ENCODE measurements at places on chromosomes 7 and 10.

- no peak for DNase-seq
These were observed 75.8 kb downstream of the CALN1 start for GRCh38 chr7:72336382-72336631.

GRCh38 chr7:31432176-31432575 is 81.7 kb upstream of the ITPRID1 start:
- no peak for DNase-seq

DNA sequence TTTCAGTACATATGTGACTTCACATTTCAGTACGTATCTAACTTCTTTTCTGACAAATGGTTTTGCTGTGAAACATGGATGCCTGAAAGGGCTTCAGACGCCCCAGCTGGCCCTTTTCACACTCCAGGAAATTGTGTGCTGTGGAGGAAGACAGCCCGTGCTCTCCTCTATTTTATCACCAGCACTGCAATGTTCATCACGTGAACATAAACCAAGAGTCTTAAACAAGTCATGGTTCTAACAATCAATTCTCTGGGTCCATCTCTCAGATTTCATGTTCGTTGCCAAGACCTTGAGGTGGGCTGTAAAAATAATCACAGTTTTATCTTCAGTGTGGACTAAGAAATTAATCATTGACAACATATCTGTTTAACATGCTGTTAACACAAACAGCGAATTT is 141.2 kb downstream of the WDR37 start:
- no peak for DNase-seq

DNA sequence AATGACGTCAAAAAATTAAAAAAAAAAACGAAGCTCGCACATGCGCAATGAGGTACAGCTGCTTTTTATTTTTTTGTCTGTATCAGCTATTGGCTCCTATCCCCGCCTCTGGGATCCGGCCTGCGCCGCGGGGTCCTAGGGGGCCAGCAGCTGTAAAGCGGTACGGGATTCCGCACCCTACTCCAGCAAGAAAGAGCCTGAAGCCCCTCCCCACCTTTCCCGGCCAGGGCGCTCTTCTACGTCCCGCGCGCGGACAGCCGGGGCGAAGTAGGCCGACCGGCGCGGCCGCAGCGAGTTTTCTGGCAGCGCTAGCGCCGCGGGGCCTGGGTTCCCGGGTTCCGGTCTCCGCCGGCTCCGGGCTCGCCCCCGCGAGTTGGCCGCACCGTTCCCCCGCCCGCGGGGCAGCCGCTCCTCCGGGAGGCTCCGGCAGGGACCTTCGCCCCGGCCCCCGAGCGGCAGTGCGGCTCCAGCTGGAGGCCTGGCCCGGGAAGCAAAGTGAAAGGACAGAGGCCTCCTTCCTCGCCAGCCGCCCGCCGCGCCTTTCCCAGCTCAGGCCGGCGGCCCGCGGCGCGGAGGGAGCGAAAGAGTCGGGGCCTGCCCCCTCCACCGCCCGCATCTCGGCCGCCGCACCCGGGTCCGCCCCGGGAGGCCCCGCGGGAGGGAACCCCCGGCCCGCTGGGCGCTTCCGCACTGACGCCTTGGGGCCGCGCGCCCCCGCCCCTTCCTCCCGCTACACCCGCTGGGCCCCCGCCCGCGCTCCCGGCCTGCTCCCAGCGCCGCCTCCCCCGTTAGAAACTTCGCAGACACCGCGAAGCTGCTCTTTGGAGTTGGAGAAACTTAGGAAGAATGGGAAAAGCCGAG is 4.7 kb upstream of the SPAG6 start:
- DNase-seq, result no peak

- no peak for DNase-seq
These were observed 34.9 kb upstream of the STEAP1 start for GRCh38 chr7:90119178-90119971.

GRCh38 chr7:116671681-116672595 is at the start of gene MET:
Gene MET, plus strand, starts transcription at chr7:116672196. Its CDS starts 26,889 bp downstream, at chr7:116699085.
- DNase-seq, result no peak

- DNase-seq, result peak; percentile 73
These were observed 181.4 kb upstream of the TNS3 start for GRCh38 chr7:47763063-47763974.

DNA sequence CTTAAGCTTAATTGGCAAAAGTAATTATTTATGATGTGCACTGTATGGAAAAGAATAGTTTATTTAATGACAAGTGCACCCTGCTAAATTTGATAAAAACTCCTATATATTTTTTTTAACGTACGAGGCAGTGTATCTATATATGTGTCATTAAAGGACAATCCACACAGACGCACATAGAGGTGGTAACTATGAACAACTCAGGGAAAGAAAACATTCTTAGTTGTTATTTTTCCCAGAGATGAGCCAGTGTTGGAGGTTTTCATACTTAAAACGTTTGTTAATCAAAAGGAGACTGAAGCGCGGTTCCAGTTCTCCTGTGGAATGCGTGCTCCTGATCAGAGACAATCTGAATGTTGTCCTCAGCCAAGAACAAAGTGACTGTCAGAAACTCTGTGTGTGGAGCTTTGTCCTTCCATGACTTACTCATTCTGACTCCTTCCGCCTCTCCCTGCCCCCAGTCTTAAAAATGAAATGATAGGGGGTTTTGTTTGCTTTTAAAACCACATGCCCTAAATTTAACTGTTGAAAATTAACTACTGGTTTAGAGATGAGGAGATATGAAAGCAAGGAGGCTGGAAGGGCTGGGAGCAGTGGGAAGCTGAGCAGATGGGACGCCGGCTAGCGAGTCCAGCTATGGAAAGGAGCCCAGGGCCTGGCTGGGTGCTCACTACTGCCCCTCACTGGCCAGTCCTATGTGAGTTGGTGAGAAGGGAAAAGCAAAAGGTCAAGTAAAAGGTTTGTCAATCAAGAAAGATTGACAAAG is 99.6 kb downstream of the SVIL start:
- DNase-seq, result no peak

- no peak for DNase-seq
These were observed 108.9 kb downstream of the UNCX start for GRCh38 chr7:1341361-1342089.

DNA sequence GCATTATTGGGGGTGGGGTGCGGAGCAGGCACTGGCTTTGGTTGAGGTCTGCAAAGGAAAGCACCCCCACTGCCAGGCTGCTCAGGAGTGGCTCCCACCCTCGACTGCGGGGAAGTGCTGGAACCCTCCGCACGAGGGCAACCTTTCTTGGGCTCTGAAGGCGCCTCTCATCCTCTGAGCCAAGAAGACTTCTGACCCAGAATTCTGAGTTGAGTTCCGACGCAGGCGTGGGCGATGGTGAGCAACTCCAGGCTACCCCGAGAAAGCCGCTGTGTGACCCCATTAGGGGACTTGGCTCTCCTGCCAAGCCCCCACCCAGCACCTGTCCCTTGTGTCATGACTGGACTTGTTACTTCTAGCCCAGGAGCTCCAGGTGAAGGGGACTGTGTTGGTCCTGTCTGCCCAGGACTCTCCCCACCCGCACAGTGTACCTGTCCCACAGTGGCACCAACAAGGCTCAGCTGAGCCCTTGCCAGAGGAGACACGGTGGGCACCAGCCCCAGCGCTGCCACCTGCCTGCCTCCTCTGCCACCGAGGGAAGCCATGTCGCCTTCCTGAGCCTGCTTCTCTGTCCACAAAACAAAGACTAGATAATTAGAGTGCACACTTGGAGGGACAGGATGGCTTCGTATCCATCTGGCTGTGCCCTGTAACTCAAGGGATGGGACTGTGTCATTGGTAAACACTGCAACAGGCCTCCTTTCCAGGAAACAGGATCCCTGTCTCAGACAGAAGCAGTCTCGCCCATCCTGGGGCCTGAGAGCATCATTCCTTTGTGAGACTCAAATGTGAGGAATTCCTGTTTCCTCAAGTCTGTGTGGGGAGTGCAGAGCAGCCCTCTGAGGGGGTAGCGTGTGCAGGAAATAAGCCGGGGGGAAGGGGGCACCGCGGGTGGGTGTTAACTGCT is 128.8 kb downstream of the LHPP start:
- DNase-seq, result no peak

- DNase-seq, result no peak
These were observed 188.3 kb downstream of the IMMP2L start for GRCh38 chr7:111374027-111374426.

DNA sequence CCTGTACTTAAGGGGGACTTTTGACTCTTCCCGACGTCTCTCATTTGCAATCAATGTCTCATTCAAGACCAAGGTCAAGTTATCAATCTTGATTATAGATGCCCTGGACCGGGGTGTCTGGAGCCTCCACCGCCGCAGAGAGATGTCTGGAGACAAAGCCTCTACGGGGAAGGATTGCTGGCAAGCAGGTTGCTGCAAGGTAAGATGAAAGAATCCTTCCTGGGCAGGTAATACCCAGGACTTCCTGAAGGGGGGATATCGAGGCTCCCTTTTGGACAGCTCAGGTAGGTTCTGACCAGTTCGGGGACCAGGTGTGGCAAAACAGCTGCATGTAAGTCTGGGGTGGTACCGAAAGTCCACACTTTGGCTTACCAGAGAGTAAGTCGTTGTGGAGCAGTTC is 12.5 kb upstream of the CUX1 start:
- DNase-seq, result no peak

- no peak for DNase-seq
These were observed 57.3 kb upstream of the NRG3 start for GRCh38 chr10:81817596-81818170.

GRCh38 chr7:115417662-115418061 is 495.8 kb downstream of the MDFIC start:
- DNase-seq, result no peak

DNA sequence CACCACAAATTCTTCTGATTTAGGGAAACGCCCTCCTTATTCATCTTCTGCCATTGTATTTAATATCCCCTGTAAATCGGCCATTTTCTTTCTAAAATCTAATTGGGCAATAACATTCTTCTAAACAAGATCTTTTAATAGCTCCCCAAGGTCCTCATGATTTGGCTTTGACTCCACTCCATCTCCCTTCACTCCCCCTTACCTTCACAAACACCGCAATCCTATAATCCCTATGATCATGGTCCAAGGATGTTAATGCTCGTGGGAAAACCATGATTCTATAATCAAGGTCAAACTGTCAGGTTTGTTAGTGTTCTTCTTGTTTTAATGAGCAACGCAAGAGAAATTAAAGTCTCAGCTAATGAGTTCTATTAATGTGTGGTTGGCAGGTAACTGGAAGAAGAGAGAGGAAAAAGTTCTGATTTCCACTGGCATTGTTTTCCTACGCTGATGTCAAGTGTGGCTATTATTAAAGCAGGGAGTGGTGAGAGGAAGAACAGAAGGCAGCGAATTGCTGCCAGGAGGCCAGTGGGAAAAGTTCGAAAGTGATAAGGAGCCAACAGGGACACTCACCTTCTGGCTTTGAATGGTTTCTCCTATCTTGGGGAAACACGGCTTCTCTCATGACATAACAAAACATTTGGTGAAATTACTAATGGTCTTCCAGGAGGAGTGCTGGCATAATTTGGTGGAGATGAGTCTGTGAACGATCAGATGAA is 28.1 kb downstream of the LRRC72 start:
- no peak for DNase-seq

- DNase-seq, result no peak
These were observed 107.5 kb upstream of the ARID5B start for GRCh38 chr10:61793760-61794703.

DNA sequence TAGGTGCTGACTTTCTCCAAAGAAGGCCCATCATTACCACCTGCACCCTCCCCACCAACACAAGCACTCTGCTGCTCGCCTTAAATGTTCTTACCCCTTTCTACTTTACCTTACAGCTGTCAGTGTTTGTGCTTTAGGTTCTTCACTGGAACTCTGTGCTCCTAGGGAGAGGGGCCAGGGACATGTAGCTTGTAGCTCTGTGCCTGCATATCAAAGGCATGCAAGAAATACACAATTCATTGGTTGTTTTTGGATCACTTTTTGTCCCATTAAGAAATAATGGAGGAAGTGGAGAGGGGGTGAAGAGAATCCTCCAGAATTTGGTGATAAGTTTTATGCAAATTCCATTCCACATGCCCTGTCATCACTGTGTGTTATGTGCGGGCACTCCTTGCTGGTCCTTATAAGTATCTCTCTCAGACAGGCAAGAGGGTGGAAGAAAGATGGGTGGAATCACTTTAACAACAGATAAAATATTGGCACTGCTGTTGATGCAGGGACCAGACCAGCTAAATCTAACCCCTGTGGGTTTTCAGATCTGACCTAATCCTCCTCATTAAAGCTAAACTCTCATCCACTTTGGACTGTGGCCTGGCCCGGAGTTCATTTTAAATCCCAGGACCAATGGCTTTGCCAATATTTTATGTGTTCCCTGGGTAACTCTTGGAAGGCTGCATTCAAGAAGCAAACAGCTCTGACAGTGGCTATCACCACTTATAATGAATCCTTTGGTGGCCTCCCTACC is 375.8 kb upstream of the NFE2L3 start:
- no peak for DNase-seq

- no peak for DNase-seq
These were observed 674.3 kb downstream of the INHBA start for GRCh38 chr7:41028580-41028979.

- no peak for DNase-seq
These were observed 84.1 kb downstream of the DOCK4 start for GRCh38 chr7:112122144-112122543.

DNA sequence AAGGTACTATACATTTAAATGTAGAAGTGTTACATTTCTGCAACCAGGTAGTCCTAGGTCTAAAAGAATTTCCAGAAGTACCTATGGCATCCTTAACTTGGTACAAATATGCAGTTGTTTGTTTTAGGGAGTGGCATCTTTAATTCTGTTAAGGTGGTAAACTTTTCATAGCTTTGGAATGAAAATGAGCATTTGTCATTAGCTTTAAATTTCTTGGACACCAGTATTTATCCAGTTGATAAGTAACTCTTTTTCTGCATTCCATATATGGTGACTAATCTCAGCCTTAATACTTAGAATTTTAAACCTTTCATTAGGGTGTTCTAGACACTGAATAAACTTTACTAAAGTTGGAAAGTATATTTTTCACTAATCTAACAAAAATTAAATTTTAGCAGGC is 10.8 kb downstream of the SLF2 start:
- DNase-seq, result no peak

DNA sequence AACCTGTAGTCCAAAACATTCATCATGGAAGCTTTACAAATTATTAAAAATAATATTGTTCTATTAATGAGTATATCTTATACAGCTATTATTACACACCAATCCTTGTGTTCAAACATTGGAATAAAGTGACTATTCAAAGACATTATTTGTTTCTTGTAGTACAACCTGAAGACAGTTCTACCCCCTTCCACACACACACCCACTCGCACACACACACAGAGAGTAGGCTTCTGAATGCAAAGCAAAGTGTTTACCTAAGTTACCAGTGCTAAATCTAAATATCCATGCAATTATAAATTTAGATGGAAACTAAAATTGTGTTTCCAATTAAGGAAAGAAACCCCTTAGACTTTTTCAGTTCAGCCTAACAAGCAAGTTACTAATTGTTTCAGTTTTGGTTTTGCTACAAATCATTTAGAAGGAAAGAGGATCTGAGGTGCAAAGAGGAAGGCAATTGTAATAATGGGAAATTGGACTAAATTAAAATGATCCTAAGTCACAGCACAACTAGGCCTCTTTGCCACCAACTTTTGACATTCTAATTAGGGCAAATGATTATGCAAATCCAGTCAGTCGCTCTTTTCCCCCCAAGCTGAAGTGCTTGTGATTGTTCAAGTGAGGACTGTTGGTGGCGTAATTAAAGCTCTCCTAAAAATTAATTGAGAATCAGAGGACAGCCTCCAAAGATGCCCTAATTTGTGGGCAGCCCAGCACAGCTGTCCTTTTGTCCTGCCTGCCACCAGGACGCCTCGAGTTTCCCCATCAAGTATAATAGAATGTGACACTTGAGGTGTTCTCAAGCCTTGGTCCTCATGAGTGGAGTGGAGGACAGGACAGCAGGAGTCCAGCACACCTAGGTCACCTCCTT is 19.9 kb upstream of the ATOH7 start:
- no peak for DNase-seq
